Renal cortex interstitium (tissue), 15 donors: ENCODE measurements at places on chromosomes 2 and 18.

DNA sequence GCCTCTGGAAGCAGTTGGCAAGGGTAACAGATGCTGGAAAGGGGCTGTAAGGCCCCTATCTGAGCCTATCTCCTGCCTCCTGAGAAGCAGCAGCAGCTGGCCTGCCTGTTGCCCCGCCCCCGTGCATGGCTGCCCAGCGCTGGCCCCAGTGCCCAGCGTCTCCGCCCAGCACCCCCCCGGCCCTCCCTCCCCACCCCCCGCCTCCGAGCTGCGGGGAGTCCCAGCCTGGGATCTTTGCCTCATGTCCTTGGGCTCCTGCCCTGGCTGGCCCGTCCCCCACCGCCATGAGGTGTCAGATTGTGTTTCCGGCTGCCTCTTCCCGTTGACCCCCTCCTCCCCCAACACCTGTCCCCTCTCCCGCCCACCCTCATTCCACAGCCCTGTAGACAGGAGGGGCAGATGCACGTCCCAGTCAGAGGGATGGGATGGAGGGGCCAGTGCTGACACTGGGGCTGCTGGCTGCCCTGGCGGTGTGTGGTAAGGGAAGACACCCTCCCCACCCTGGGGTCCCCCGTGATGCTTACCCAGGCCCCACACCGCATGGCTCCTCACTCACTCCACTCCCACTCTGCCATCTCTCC is at the start of gene CHRND:
Gene CHRND, plus strand, starts transcription at position 370 of the 581 bp plus-strand sequence. Its CDS starts 56 bp downstream, at position 426.
- peak; percentile 51 for DNase-seq

GRCh38 chr18:28114472-28114871 is 62.5 kb downstream of the CDH2 start:
- DNase-seq = no peak

DNA sequence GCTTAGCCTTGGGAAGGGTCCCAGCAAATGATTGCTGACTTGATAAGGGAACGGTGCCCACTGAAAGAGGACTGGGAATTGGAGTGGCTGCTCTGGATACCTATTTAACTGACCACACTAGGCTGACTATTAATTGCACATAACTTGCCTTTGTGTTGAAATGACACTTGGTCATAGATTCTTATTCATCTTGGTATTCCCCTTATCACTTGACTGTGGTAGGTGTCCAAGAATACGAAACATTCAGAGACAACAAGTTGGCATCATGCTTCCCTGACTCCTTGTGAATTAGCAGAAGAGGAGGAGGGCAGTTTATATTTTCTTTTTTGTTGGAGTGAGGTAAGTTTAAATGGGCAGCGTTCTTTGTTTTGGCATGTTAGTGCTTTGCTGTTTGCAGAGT is 13.4 kb downstream of the FMNL2 start:
- no peak for DNase-seq

GRCh38 chr2:111918383-111918806 is 20.0 kb downstream of the MERTK start:
- DNase-seq = no peak

DNA sequence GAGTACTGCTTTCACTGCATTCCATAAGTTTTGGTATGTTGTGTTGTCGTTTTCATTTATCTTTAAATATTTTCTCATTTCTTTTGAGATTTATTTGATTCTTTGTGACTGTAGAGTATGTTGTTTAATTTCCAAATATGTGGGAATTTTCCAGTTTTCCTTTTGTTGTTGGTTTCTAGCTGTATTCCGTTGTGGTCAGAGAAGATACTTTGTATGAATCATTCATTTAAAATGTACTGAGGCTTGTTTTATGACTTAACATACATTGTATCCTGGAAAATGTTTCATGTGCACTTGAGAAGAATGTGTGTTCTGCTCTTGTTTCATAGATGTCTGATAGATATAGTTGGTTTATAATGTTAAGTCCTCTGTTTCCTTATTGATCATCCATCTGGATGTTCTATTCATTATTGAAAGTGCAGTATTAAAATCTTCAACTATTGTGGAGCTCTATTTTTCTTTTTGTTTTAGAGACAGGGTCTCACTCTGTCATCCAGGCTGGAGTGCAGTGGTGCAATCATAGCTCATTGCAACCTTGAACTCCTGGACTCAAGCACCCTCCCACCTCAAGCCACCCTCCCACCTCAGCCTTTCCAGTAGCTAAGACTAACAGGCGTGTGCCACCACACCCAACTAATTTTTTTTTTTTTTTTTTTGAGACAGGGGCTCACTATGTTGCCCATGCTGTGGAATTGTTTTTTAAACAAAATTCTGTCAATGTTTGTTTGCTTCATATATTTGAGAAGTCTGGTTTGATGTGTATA is 96.8 kb downstream of the TAF4B start:
- no peak for DNase-seq

- no peak for DNase-seq
These were observed 26.1 kb downstream of the TMEM17 start for GRCh38 chr2:62479917-62480316.

DNA sequence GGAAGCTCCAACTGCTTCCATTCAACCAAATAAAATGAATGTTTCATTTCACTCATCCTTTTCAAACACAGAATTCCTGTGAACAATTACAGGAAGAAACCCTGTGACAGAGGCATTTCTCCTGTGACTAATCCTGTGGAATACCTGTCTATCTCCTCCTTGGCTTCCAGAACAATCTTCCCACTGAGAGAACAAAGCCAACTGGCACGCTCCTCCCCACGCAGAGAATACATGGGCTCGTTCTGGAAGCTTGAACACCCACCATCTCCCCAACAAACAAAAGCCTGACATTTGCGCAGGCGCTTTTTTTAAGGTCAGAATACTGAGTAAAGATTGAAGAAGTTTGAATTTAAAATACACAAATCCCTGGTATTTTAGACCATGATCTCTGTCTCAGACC is 104.7 kb upstream of the SLC66A3 start:
- no peak for DNase-seq

DNA sequence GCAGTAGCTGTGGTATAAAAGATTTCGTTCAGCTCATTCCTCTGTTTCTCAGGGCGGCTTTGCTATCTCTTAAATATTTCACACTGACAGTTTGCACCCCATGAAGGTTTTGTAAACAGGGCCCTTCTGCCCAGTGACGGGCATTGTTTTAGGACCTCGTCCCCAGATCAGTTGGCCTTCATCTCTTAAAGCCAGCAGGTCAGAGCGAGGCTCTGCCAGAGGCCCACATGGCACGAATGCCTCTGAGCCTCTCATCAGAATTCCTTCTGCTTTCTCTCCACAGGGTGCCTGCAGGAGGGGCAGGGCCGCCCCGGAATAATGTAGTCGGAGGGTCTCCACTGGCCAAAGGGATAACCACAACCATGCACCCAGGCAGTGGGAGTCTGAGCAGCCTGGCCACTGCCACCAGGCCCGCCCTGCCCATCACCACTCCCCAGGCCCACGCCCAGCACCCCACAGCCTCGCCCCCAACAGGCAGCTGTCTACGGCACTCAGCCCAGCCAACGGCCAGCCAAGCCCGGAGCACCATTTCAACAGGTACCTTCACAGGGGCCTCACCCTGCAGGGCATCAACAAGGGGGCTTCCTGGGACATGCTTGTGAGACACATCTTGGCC is 177.0 kb downstream of the SEPTIN10 start:
- DNase-seq = no peak

DNA sequence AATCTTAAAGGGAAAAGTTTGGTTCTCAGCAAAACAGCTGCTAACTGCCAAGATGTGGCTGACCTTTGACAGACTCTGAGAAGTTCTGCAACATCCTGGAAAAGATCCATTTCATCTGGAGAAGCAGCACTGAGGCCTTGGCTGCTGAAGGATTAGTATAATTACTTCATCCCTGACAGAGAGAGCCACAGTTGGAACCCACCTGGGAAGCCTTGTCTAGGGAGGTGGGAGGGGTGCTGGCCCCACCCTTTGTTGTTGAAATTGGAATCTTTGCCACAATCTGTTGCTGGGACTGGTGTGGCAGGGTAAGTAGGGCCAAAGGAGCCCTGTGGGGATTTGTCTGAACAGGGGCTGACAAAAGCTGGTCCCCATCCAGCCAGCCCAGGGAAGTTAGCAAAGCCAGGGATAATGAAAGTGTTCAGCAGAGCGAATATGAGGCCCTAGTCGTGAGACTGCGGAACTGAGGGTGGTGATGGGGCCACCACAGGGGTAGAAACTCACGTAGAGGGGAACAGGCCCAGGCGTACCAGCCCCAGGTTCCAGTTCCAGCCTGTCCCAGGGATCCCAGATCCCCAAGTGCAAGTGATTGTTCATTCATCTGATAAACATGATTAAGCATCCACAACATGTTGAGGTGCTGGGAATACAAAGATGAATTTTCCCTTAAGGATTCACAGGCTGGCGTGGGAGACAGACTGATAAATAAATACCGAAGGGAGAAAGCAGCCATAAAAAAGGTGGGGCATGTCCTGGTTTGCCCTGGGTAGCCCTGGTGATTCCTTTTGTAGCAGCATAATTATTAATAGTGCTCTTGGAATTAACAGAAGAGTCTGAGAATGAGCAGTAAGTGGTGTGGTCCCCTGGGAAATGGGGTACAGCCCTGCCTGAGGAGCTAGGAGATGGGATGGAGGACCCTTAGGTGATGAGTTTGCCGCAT is 60.0 kb downstream of the MYO1B start:
- DNase-seq = no peak
